CD4-positive, alpha-beta memory T cell (primary cell): ENCODE measurements at places on chromosomes 5 and 9. TPM values are rescaled to one million over a fixed set of nuclear protein-coding genes. Genes with fewer than 3 reads are reported as not detected.
A peak's percentile ranks its signal among the peaks of the same experiment; 100 is the strongest.

DNA sequence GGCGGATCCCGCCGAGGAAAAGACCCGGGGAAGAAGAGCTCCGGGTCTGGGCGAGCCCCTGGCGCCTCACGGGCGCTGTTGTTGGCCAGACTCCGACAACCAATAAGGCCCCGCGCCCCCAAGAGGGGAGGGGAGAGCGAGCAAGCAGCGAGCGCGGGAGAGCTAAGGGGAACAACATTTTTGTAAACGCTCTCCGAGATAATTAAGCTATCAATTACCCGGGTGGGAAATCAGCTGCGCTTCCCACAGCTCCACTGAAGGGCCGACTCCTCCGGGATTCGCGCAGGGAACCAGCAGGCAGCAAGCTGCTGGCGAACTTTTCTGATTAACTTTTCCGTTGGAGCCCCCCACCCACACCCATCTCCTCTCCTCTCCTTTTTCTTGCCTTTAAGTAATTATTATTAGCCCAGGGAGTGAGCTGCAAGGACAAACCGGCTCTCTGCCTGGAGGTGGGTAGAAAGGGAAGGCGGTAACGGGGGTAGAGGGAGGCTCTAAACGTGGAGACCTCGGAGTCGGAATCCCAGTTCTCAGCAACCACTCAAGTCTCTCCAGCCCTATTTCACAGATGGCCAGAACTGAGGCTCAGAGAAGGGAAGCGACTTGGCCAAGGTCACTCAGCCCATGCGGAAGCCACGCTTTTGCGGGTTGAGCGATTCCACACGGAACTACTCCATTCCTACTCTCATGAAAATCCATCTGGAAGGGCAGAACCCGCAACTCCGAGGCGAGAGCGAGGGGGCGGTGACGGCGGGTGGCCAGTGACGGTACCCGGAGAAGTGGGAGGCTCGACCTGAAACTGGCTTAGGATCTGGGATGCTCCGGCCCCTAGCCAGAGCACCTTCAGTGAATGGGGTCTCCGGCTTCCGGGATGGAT lies 1.3 kb downstream of the ASTN2 start:
- no peak for DNase-seq

- DNase-seq = no peak
Observed at GRCh38 chr5:112733586-112733985, 4.1 kb upstream of the APC start.

DNA sequence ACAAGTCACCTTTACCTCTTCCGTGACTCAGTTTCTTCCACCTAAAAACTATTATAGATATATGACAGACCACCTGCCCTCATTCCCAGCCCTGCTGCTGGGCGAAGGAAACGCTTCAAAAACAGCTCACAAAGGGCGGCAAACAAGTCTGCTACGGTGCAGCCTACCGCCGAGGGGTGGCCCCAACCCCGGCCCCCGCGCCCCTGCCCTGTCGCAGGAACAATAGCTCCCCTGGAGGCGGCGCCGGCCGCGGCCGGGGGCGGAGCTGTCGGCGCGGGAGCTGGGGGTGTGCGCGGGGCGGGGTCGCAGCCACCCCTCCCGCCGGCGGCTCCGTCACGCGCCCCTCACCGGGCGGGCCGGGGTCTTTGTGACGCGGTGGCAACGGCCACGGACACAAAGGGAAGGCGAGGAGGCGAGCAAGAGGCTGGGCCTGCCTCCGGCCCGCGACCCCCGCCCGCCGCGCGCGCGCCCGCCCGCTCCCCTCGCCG lies at the start of gene TMEFF1:
Gene TMEFF1 (plus strand): TSS at position 362 of the 488 bp plus-strand sequence. CDS start 396 bp downstream, outside the sequence.
- no peak for DNase-seq

- no peak for DNase-seq
Observed at GRCh38 chr5:87127956-87128687, 139.6 kb upstream of the RASA1 start.

- DNase-seq = no peak
Observed at GRCh38 chr5:1510151-1510561, 13.6 kb downstream of the LPCAT1 start.

DNA sequence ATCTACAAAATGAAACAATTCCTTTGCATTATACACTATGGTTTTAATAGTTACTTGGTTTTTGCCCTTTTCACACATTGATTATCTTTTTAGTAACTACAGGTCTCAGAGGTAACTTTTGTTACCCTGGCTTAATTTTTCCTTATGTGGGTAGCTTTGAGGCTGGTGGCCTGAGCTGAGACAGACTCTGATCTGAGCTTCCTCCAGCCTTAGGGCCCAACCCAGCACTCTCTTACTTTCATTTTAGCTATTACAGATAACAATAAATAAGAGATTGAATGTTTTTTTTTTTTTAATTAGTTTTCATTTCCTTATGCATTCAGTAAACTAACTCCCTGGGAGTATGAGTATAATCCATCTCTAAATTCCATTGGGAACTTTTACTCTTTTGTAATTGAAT lies 15.1 kb upstream of the OXCT1 start:
- DNase-seq = no peak

DNA sequence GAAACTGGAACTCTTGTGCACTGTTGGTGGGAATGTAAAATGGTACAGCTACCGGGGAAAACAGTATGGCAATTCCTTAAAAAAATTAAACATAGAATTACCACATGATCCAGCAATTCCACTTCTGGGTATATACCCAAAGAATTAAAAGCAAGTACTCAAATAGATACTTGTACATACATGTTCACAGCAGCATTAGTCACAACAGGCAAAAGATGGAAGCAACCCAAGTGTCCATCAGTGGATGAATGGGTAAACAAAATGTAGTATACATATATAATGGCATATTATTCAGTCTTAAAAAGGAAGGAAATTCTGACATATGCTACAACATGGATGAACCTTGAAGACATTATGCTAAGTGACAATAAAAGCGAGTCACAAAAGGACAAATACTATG lies 7.4 kb upstream of the SLC22A5 start:
- no peak for DNase-seq

DNA sequence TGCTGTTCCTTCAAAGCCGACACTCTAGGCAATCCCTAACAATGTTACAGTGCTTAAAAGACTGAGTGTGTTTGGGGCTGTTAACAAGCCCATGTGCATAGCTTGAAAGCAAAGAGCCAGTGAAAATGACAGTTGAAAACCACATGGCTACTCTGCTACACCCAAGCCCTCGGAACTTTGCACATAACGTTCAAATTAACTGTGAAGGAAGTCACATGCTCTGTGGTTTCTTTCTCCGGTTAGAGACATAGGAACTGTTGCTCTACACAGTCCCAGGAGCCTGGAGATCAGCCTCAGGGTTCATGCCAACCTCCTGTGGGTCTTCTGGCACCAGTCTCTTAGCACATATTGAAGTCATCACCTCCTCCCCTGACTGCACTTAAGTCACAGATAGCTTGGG lies 51.1 kb downstream of the C9orf152 start:
- DNase-seq = peak; percentile 45

DNA sequence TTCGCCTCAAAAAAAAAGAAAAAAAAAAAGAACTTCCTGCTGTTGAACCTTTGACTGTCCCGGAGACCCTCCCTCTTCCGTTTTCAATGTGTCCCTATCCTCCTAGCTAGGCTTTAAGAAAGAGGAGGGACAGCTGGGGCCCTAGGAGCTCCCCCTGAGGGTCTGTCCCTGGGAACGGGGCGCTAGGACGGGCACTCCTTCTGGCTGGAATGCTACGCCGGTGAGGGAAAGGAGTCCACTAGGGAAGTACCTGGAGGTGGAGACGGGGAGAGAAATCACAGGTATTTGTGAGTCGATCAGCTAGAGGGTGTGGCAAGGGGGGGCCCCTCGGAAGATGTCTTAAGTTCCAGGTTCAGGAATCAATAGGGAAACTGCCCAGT lies 4.6 kb downstream of the SIT1 start:
- no peak for DNase-seq

DNA sequence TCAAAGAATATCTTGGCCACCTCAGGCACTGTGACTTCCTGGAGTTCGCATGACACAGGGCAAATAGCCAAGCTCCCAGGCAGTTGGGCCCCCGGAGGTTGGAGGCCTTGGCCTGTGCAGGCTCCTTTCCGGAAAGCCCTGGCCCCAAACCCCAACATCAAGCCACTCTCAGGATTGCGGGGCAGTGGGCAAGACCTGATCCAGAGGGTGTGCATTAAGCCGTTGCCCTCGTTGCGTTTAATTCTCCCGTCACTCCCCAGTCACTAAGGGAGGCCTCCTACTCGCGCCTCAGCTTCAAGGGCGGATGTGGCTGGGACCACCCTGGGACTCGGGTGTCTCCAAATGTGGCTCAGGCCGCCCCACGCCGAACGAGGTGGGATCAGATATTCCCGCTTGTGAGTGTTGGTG lies 60.1 kb downstream of the TMEM174 start:
- no peak for DNase-seq

DNA sequence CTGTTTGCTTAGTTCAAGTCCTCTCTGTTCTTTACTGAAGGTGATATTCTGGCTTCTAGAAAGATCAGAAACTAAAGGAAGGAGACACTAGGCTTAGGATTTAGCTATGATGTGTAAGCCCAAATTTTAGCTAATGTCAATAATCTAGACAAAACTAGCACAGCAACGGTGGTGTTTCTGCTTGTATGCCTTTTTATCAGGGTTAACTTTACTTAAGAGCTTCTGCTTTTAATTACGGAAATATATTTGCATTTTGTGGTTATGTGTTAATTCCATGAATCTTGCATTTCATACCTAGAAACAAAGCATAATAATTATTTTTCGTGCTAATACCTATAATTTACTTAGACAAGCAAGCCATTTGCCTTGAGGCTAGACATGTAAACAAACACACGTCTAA lies 96.1 kb downstream of the PAX5 start:
- DNase-seq = no peak

GRCh38 chr9:13189362-13189761 lies 90.1 kb downstream of the MPDZ start:
- no peak for DNase-seq

GRCh38 chr9:98099346-98099745 lies 19.7 kb downstream of the TRIM14 start:
- DNase-seq = no peak

DNA sequence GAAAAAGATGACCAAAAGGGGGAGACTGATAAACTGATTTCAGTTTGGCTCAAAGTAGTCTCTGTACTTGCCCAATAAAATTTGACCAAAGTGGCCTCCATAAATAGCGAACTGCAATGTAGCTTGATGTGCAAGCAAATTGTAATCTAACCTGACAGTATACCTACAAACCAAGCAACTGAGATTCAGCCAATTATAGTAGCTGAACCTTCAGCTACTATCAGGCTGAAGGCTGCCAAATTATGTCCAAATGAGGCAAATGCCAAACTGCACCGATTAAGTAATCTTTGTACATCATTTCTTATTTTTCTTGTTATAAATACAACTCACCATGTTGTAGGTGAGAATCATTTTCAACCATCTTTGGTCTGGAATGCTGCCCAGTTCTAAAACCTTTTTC lies 390.6 kb downstream of the CDH9 start:
- DNase-seq = no peak

EQTN gene
- total RNA-seq = not detected

CDH6 gene
- not detected for total RNA-seq

C9orf50 gene
- not detected for total RNA-seq

IL13 gene
- total RNA-seq = not detected
